ENCODE measurements at places on chromosomes 12 and 14. TPM values are rescaled to one million over a fixed set of nuclear protein-coding genes. Genes with fewer than 3 reads are reported as not detected.

DNA sequence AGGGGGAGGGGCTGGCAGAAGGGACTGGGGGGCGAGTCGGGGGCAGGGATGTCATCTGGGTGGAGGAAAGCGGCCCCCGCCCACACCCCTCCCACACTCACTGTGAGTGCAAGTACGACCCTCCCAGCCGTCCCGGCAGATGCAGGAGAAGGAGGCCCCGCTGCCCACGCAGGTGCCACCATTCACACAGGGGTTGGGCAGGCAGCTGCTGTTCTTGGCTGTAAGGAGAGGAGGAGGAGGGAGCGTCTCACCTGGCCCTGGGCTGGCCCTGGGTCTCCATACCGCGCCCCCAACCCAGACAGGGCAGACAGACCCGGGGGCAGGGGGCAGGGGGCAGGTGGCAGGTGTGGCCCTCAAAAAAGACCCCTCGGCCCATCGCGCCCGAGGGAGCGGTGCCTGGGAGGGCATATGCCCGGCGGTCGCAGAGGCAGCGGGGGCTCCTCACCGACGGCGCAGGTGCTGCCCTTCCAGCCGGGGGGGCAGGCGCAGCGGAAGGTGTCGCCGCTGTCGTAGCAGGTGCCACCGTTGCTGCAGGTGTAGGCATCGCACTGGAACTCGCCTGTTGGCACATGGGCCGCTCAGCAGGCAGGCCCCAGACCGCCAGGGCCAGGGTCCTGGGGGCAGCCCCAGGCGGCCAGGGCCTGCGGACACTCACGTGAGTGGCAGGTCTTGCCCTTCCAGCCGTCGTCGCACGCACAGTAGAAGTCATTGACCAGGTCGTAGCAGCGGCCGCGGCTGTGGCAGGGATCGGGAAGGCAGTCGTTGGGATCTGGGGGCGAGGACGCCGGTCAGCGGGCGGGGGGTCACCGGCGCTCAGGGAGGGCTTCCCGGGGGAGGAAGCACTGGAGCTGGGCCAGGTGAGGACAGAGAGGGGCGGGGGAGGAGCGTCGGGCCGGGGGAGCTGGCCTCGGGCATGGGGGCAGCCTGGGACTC, 20.6 kb downstream of the JAG2 start:
- no peak for DNase-seq

GRCh38 chr12:15472036-15472435, 149.7 kb downstream of the PTPRO start:
- DNase-seq: no peak

GRCh38 chr14:49641697-49642129, 6.7 kb upstream of the DNAAF2 start:
- DNase-seq: no peak

The P2RX2 gene
- not detected for total RNA-seq

GRCh38 chr12:95321516-95322246, 104.1 kb downstream of the VEZT start:
- DNase-seq: no peak

DNA sequence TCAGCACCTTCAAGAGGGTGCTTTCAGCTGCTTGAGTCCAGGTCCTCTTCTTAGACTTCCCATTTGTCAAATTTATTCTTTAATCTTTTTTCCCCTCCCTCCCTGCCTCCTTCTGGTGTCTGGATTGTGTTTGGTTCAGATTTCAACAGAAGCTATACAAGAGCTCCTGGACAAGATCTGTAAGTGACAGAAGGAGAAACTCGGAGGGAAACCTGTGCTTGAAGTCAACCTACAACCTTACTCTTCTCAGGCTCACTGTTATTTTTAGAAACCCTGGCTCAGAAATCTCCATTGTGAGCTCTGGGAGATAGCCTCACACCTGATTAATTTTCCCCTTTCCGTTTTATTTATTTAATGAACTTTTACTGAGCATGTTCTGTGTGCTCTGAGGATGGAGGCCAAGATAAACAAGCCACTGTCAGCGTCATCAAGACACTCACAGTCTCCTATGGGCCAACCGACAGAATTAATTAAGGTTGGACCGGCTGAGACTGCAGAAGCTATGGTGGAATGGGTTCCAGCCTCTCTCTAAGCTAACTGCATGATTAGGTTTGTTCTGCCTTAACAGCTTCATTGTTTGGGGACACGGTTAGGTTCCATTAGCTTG, 13.5 kb downstream of the PDE1B start:
- DNase-seq: no peak

The CLEC2A gene
- 66.5 TPM for total RNA-seq

- no peak for DNase-seq
Measured at GRCh38 chr12:42564996-42565395, 24.6 kb downstream of the PRICKLE1 start.

The GDF3 gene
- total RNA-seq: not detected

- DNase-seq: no peak
Measured at GRCh38 chr14:102878174-102878969, 44.1 kb upstream of the AMN start.

DNA sequence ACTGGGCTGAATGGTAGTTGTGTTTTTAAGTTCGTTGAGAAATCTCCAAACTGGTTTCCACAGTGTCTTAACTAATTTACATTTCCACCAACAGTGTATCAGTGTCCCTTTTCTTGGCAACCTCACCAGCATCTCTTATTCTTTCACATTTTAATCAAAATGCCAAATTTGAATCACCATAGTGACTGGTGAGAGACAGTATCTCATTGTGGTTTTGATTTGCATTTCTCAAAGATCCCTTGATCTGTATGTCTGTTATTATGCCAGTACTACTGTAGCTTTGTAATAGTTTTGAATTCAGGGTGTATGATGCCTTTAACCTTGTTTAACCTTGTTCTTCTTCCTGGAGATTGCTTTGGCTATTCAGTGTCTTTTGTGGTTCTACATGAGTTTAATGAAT, 2.2 kb upstream of the EIF2S3B start:
- no peak for DNase-seq

GRCh38 chr12:114732426-114733030, 48.6 kb upstream of the TBX3 start:
- DNase-seq: no peak

The WNT1 gene
- total RNA-seq: not detected

The A2M gene
- total RNA-seq: 32.9 TPM

The PMCH gene
- not detected for total RNA-seq

The GPRC5A gene
- total RNA-seq: 9.4 TPM

DNA sequence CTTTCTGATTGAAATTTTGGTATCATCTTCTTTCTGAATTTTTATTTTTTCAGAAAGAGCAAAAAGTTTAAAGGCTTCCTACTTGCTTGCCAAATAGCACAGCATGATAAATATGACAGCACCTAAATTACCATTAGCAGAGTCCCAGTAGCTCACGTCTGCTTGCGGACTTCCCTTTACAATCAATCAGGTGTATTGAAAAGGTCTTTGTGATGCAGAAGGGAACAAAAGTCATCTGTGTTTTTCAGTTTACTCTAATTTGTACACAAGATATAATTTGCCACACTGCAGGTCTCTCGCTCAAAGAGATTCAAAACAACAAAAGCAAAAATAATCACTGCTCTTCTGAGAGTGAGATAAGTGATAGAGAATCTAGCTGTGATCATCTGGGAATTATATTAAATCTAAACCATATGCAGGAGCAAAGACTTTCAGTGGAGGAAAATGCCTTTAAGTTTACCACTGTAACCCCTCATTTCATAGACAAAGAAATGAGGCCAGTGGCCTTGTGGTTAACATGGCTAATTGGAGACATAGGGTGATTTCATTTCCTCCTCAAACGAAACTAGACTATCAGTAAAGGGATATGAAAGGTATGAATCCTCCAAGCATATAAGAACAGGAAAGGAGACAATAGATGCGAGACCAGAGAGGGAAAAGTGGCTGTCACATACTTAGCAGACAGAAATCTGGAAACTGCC, 240.8 kb upstream of the TMPO start:
- no peak for DNase-seq

DNA sequence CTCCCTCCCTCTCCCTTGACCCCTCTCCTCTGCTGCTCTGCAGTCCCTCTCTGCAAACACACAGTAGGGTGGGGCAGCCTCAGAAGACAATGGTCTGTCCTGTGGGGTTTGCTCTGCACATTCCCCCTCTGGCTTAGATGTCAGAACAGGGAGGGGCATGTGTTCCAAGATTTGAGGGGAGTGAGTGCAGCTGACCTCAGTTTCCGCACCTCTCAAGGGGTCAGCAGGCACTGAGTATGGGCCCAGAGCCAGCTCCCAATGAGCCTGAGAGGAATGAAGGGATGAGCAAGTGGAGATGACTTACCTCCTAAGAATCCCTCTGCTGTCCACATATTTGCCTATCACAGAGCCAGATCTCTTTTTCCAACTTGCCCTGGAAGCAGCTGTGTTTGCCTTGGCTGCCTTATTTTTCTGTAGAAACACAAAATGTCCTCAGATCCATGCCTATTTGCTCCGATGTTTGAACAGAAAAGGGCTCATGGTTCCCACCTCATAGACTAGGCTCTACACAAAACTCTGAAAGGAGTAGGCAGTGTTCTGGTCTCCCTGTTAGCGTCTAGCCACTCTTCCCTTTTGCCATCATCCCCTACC, 111.4 kb downstream of the CRACR2A start:
- DNase-seq: no peak

GRCh38 chr14:26738571-26738970, 140.7 kb upstream of the NOVA1 start:
- DNase-seq: no peak

DNA sequence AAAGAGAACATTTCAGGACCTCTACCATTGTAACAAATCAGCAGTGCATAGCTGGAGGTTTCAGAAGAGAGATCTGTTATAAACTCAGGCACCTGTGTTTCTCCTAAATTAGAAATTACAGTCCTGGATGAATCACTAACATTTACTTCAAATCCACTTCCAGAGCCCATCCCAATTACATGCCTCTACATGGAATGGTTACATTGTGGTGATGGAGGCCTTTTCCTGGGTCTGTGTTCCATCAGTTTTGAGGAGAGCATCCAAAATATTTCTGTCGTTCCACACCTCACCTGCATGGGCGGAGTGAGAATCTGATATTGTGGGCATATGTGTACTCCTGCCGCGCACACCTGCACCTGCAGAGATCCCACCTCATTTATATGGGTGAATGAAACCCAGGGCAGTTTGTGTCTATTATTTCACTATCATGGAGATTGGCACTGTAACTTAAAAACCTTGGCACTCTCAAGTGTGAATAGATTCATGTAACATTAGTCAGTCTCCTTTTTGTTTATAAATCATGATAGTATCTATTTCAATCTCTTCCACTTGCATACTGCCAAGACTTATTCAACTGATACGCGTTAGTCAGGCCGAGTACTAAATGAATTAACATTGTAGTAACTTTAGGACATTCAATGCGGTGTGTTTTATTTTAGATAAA, 215.1 kb upstream of the FAR2 start:
- no peak for DNase-seq

- DNase-seq: no peak
Measured at GRCh38 chr14:96790706-96791105, 6.5 kb upstream of the VRK1 start.

- DNase-seq: no peak
Measured at GRCh38 chr12:80262346-80262745, 163.0 kb downstream of the OTOGL start.

DNA sequence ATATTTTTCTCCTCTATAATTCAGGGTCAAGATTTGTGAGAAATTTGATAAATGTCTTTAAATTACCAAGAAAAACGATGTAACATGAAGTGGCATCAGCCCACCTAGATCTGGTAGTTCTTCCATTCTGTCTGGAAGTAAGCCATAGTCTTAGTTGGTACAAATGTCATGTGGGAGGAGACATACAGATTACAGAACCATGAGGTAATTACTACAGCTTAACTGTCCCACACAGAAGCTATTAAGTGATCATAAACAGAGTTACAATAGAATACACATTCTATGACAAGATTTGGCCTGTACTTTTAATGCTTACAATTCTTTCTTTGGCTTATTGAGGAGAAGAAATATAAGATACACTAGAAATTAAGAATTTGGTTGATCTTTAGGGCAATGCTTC, 13.7 kb upstream of the SIX1 start:
- no peak for DNase-seq

DNA sequence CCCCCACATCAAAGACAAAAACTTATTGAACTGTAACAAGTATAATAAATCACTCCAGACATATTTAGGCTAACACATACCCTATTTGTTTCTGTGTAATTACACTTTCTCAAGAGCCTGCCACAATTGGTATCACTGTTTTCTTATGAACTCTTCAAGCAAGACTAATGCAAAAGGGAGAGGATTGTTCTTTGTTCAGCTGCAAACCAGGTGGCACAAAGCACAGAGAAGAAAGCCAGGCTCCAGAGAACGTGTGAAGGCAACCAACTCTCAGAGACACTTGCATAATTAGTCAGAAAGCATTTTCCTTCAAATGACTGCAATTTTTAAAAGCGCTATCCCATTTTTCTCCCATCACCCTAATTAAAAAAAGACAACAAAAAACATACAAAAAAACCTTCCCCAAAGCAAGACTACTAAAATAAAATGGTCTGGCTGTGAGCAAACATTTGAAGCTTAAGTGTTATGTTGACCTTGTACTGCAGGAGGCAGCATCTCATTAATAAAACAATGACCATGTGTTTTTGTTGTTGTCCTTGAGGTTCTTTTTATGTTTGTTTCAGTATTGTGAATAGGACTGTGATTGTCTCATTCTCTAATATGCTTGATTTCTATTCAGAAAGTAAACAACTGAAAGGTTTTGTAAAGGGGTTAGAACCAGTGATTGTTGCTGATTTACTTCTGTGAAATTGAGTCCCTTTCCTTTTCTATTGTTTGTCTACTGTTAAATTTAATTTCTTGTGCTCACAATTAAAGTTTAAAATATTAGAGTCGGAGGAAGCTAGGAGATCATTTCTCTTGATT, 452.7 kb upstream of the PDE3A start:
- DNase-seq: no peak

The AKAP3 gene
- 1.3 TPM for total RNA-seq

DNA sequence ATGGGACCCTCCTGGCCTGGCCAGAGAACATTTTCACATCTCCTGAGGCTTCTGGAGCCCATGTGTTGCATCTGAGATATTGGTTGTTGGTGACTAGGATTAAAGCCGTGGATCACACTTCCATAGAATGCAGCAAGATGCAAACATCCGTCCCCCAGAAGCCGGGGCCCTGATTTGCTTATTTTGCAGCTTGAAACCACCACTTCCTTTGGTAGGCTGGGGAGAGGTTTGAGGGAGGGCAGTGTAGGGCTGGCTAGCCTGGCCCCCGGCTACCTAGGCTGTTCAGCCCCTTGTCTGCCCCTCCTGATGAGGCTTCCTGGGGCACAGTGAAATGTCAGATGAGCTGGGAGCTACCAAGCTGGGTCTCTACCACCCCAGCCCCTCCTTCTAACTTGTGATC, 209.7 kb upstream of the PWP1 start:
- no peak for DNase-seq

The OASL gene
- total RNA-seq: 0.39 TPM

GRCh38 chr14:81170829-81171195, 49.9 kb downstream of the GTF2A1 start:
- no peak for DNase-seq

GRCh38 chr12:80681287-80681686, 26.1 kb upstream of the MYF6 start:
- no peak for DNase-seq

DNA sequence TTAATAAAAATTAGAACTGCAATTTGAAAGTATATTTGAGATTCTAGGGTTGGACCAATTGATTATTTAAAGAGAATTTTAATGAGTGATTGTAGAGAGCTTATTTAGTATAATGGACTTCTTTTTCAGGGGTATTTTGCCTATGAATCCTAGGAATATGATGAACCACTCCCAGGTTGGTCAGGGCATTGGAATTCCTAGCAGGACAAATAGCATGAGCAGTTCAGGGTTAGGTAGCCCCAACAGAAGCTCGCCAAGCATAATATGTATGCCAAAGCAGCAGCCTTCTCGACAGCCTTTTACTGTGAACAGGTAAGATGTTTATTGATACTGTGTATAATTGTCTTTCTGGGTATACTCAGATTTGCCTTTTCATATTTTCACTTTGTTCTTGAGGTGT, 35.9 kb upstream of the KCNMB4 start:
- no peak for DNase-seq

Data from lower leg skin (tissue), 4 donors.